IMR-90 (cell line): ENCODE measurements at places on chromosomes 16 and 17. TPM values are rescaled to one million over a fixed set of nuclear protein-coding genes. Genes with fewer than 3 reads are reported as not detected.

PPM1E gene
- 0.03 and 0.05 TPM in 2 replicates for polyA plus RNA-seq

ITGB3 gene
- 9.0 and 9.8 TPM in 2 replicates for polyA plus RNA-seq

BPTF gene
- polyA plus RNA-seq: 35.7 and 36.7 TPM in 2 replicates

SLC5A10 gene
- polyA plus RNA-seq: not detected in 2 replicates

FAM83G gene
- 12.6 and 14.1 TPM in 2 replicates for polyA plus RNA-seq

VPS4A gene
- 23.3 and 25.2 TPM in 2 replicates for polyA plus RNA-seq

TRIM25 gene
- polyA plus RNA-seq: 27.5 and 29.9 TPM in 2 replicates

PCGF2 gene
- 18.2 and 27.8 TPM in 2 replicates for polyA plus RNA-seq

CCDC78 gene
- 4.6 and 5.5 TPM in 2 replicates for polyA plus RNA-seq

VPS25 gene
- 127 and 130 TPM in 2 replicates for polyA plus RNA-seq

GRAPL gene
- not detected in 2 replicates for polyA plus RNA-seq

CDRT15 gene
- not detected in 2 replicates for polyA plus RNA-seq

CD300H gene
- polyA plus RNA-seq: not detected in 2 replicates

YBX2 gene
- 0.17 TPM in 1 of 2 replicates, not detected in the other for polyA plus RNA-seq

PPP1R9B gene
- 23.0 and 25.8 TPM in 2 replicates for polyA plus RNA-seq

TAT gene
- polyA plus RNA-seq: not detected in 2 replicates

CMTM1 gene
- 1.8 and 2.1 TPM in 2 replicates for polyA plus RNA-seq

SP2 gene
- polyA plus RNA-seq: 13.8 and 14.0 TPM in 2 replicates

TPSD1 gene
- not detected in 2 replicates for polyA plus RNA-seq

NKIRAS2 gene
- 51.8 and 55.1 TPM in 2 replicates for polyA plus RNA-seq

OTOP3 gene
- not detected in 2 replicates for polyA plus RNA-seq

SLFN14 gene
- not detected in 2 replicates for polyA plus RNA-seq

TBC1D3H gene
- not detected in 2 replicates for polyA plus RNA-seq

NME3 gene
- polyA plus RNA-seq: 41.2 and 61.6 TPM in 2 replicates

ABCC11 gene
- polyA plus RNA-seq: 0.06 and 0.09 TPM in 2 replicates

SHISA9 gene
- not detected in 2 replicates for polyA plus RNA-seq

DCAF7 gene
- polyA plus RNA-seq: 52.4 and 52.8 TPM in 2 replicates

SGCA gene
- 0.19 and 0.55 TPM in 2 replicates for polyA plus RNA-seq

TLCD3B gene
- 0.14 and 0.19 TPM in 2 replicates for polyA plus RNA-seq

MYH1 gene
- polyA plus RNA-seq: not detected in 2 replicates

RAB37 gene
- 0.19 TPM in 1 of 2 replicates, not detected in the other for polyA plus RNA-seq

MT1G gene
- polyA plus RNA-seq: 0.48 and 0.56 TPM in 2 replicates

PIMREG gene
- 25.9 and 36.8 TPM in 2 replicates for polyA plus RNA-seq
